Dermis blood vessel endothelial cell (primary cell): ENCODE measurements at places on chromosomes 3 and 15. TPM values are rescaled to one million over a fixed set of nuclear protein-coding genes. Genes with fewer than 3 reads are reported as not detected.

Gene NPAP1
- total RNA-seq, result not detected in 2 replicates

DNA sequence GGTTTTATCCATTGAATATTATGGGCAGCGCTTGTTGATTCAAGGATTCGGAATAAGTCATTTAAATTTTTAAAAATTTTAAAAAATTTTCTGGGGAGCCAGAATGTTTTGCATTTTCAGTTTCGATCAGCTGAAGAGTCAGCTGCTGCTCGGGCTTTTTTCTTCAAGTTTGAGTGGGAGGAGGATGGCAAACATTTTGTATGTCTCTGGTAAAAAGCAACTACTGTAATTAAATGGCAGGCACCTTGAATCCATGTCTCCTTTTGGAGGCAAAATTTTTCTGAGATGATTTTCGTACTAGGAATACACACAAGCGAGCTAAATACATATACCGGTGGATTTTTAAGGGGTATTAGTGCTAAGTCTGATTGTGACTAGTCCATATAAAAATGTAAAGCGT, 612 bp downstream of the C3orf38 start:
- peak; percentile 39 for DNase-seq

Gene TMEM40
- not detected in 2 replicates for total RNA-seq

Gene PRRT3
- total RNA-seq, result 0.68 and 0.84 TPM in 2 replicates

Gene FBXL22
- total RNA-seq, result 0.09 TPM in 1 of 2 replicates, not detected in the other

Gene MESP2
- total RNA-seq, result 0.28 TPM in 1 of 2 replicates, not detected in the other

Gene BCHE
- 11.6 and 20.4 TPM in 2 replicates for total RNA-seq

- no peak for DNase-seq
Measured at GRCh38 chr3:109346099-109346498, 8.8 kb upstream of the DPPA4 start.

DNA sequence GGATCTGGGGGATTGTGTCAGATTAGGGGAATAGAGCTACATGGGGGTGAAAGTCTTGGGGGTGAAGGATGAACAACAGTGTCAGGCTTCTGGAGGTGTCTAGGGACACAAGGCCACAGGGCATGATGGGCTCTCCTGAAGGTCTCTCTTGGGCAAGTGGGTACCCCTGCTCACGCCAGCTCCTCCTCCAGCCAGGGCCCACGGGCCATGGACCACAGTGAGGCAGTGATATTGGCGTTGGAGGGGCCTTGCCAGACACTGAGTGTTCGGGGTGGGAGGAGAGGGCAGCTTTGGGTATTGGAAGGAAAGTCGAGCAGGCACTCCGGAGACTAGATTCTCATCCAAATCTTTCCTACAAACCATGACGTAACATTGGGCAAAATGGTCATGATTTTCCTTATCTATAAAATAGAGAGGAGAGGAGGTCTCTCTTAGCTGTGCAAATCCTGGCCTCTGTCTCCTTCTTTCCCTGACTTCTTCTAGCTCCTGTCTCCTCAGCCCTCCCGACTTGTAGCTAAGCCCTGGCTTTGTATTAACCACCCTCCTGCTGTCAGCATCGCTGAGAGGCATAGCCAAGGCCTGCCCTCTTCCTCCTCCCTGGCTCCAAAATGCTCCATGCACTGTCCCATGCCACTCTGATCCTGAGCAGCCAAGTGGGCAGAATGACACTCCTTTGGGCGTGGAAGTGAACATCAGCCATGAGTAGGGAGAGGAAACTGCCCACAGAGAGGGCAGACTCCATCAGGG, 24.0 kb upstream of the SRP14 start:
- no peak for DNase-seq

GRCh38 chr3:29914861-29915524, 634.1 kb downstream of the RBMS3 start:
- peak; percentile 30 for DNase-seq

DNA sequence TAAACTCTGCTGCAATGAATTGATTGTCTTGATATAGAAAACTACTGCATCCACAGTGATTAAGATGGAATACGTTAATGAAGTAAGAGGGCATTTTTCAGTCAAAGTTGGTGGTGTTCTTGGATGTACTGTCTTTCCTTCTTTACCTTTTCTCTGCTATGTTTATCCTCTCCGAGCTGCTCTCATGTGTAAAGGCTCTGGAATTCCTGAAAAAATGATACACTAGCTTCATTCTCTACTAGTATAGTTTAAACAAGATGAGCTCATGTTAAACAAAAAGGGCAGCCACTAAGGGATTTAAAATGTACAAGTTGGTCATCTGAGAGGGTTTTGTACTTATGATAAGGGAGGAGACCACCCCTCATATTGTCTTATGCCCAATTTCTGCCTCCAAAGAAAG, 504.6 kb upstream of the NECTIN3 start:
- DNase-seq, result no peak

DNA sequence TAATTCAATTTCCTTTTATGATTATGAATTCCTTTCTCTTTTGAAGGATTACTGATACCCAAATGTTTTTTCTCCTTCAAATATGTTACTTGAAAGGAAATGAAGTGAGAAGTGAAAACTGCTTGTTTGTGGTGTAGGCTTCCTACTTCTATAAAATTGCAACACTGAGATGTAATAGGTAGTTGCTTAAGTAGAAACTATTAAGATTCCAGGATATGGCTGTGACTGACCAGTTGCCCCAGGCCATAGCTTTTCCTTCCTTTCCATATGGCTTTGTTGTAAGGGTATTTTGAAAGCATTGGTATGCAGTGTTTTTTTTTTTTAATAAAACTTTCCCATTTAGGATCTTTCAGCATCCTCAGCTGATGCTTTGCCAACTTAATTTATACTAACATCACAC, 28.5 kb downstream of the DNAJC13 start:
- peak; percentile 77 for DNase-seq

Gene RBMS3
- total RNA-seq, result 25.9 and 37.6 TPM in 2 replicates

DNA sequence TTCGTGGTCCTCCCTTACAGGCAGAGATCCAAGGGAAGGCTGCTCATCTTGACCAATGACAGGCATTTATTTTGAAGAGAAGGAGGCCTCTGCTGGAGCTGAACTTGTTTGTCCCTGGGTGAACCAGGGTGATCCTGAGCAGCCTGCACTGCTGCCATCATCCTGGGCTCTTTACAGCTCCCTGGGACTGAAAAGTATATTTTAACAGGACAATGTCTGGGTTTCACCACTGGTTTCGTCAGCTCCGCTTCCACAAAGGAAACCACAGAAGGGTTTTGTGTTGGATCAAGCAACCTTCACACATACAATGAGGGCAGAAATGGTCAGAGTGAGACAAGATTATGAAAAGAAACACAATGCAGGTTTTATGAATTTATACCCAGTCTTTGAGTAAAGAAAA, 400.7 kb upstream of the TPM1 start:
- no peak for DNase-seq

DNA sequence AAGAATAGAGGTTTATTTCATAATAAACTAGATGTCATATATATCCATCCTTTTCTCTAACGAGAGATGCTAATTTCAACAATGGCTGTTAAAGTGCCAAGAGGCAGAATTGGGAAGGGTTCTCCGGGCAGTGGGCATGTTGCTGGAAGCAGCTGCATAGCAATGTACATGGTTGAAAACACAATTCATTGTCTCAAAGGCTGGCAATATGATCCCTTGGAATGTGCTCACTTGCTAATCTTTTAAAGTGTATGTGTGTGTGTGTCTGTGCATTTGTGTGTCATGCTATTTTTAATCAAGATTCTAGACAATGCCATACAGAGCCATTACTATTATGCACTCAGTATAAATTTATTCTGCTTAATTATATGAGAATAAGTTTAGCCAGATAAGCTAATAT, 1020.3 kb downstream of the NAALADL2 start:
- DNase-seq, result no peak

DNA sequence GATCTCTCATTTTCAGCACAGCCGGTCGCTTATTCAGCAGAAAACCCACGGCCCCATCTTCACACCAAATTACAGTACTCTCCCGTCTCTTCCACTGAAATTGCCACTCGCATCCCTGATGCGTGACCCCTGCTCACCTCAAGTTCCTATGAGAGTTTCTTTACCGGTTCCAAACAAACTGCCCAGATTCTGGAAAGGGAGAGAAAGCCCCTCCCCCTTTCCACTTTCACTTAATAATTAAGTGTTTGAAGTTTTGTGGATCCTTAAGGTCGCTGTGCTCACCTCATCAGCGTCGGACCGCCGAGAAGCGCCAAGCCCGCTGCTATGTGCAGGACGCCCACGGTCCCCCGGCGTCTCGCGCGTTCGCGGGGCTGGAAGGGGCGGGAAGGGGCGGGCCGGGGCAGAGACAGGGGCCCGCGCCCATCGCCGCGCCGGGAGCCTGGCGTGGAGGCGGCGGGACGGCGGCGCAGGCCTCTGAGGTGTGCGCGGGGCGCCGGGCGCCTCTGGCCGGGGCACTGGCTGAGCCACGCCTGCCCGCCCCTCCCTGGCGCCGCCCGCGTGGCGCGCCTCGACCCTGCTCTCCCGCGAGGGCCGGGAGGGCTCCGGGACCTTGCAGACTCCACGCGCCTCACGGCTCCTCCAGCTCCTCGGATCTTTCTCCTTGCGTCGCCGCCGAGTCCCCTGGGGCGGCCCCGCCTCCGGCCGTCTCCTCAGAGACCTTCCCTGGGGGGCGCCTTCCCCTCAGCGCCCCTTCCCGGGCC, at the start of gene GPR156:
GPR156 (minus strand) TSS at position 476 of the 761 bp plus-strand sequence. CDS start 41,124 bp downstream, outside the sequence.
- peak; percentile 17 for DNase-seq

Gene SLC24A5
- total RNA-seq, result not detected in 2 replicates

- no peak for DNase-seq
Measured at GRCh38 chr15:27464941-27465612, 494.1 kb downstream of the GABRG3 start.

Gene PRKCD
- 2.2 and 3.5 TPM in 2 replicates for total RNA-seq

Gene FGF7
- total RNA-seq, result under 0.01 TPM in 1 of 2 replicates, not detected in the other

Gene NANOGP8
- total RNA-seq, result not detected in 2 replicates

Gene CYP1A1
- 37.6 and 89.4 TPM in 2 replicates for total RNA-seq

- DNase-seq, result no peak
Measured at GRCh38 chr15:100186366-100186765, 155.4 kb downstream of the ADAMTS17 start.

DNA sequence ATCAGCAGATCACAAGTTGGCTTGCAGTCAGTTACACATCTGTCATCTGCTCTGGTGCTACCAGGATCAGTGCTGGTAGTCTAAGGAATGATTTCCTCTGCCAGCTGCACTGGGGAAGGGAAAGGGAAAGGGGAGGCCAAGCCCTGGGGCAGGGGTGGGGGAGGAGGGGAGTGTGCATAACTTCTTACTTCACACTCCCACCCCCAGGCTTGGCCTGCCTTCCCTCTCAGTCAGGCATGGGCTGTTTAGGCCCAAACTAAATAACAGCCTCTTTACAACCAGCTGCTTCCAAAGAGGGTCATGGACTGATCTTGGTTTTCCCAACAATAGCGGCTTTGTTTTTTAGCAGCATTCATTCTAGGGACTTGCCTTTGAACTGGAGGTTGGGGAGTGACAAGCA, 86.1 kb upstream of the PSMD6 start:
- no peak for DNase-seq

GRCh38 chr15:73602446-73602843, 30.7 kb downstream of the NPTN start:
- peak; percentile 63 for DNase-seq

GRCh38 chr3:192296845-192297244, 430.5 kb downstream of the FGF12 start:
- no peak for DNase-seq

DNA sequence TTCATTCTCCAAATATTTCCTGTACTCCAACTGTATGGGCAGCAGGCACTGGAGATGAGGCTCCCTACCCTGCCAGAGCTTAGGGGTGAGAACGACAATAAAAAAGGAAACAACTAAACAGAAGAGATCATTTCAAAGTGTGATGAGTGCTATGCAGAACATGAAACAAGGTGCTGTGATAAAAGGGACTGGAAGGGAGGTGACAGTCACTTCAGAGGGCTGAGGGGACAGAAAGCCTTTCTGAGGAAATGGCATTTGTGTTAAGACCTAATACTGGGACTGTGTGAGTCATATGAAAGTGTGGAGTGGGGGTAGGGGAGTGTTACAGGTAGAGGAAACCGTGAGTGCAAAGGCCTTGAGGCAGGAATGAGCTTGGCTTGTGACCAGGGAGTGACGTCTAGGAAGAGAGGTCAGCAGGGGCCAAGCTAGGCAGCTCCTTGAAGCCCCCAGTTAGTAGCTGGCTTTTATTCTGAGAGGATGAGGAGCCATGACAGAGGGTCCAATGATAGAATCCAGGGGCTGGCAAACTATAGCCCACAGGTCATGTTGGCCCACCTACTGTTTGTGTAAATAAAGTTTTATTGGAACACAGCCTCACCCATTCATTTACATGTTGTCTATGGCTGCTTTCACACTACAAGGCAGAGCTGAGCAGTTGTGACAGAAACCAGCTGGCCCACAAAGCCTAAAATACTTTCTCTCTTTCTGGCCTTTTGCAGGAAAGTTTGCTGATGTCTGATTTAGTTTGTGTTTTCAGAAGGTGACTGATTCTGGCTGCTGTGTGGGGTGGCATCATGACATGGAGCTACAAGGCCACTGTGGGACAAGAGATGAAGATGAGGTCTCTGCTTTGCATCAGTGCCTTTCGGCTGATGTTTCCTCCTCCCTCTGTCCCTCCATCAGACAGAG, 56.6 kb downstream of the LSM3 start:
- DNase-seq, result no peak

Gene DZIP1L
- 2.4 and 4.6 TPM in 2 replicates for total RNA-seq

- DNase-seq, result no peak
Measured at GRCh38 chr15:58463815-58464650, 32.2 kb downstream of the LIPC start.
